ENCODE measurements at places on chromosomes 7 and 10.

- DNase-seq: no peak
Observed at GRCh38 chr7:108189733-108190388, 59.7 kb upstream of the LAMB4 start.

DNA sequence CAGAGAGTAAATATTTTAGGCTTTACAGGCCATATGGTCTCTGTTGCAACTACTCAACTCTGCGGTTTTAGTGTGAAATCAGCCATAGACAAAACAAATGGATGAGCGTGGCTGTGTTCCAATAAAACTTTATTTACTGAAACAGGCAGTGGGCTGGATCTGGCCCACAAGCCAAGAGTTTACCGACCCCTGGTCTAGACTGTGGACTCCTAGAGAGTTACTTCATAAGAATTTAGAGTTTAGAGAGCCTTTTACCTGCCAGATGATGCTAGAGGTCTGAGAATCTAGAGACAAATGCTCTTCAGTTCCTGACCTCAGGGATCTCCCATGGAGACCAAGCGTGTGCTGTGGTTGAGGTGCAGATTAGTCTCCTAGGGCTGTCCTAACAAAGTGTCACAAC is 174.8 kb downstream of the PTEN start:
- no peak for DNase-seq

DNA sequence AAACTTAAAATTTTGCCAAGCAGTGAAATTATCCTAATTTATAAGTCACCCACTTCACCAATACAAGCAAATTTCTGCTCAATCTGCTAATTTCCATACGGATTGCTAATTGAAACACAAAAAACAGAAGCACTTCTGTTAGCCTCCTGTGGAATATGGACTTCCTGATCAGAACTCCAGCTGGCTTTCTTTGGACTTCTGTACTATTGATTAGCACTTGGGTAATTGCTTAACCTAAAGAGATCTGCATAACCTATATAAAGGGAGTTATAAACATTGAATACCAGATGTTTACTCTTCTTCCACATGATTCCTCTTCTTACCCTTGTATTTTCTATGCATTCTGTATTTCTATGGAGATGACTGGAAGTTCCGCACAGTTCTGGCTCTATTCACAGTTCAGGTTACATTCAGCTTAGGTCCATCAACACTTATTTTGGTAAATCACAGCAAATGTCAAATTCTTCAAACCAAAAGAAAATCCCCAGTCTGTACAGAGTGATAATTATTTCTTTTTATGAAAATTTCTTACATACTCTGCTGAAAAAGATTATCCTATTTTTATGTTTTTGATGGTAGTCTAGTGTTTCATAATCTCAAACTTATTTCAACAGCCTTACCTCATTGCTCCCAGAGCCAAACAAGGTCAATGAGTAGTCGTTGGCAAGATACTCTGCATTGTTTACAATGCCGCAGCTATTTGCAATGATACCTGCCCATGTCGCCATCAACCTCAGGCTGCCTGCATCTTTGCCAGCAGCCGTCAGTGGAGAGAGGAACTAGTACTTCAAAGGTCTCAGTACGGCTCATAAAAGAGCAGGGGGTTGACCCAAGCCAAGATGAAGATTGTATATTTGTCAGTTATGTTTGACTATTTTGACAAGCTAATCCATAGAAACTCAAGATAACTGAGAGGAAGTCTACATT is 225.6 kb downstream of the AHR start:
- DNase-seq: no peak

GRCh38 chr7:137366995-137367394 is 23.5 kb upstream of the PTN start:
- no peak for DNase-seq

GRCh38 chr10:50851884-50852671 is 33.3 kb downstream of the A1CF start:
- DNase-seq: no peak

GRCh38 chr7:104979167-104979841 is 34.7 kb upstream of the KMT2E start:
- no peak for DNase-seq

GRCh38 chr7:50863053-50863452 is 80.4 kb upstream of the GRB10 start:
- no peak for DNase-seq

DNA sequence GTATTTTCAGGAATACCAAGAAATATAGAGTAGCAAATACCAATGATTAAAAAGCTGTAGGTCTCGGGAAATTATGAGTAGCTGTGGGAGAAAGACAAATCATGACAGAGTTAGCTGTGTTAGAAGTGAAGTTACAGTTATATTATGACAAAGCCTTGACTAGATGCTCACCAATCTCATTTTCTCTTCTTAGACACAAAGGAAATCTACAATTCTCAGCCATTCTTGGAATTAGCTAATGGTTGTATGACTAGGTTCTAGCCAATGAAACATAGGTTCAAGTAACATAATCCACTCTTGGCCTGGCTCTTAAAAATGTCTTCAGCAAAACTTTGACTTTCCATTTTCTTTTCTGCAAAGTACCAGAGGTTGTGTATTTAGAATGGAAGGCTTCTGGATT is 228.8 kb upstream of the MTPN start:
- DNase-seq: no peak

DNA sequence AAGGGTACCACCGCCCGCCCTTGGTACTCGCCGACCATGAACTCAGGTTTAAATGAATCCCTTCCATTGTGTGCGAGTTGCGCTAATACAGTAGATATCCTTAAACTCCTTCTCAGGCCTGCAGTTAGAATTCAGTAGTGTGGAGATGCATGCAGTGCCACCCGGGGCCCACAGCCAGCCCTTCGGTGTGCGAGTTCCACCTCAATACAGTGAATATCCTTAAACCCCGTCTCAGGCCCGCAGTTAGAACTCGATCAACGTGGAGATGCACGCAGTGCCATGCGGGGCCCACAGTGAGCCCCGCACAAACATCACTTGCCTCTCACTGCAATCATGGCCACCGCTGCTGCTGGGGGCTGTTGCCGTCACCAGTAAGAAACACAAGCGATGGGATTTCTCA is 261.9 kb downstream of the MAD1L1 start:
- no peak for DNase-seq

DNA sequence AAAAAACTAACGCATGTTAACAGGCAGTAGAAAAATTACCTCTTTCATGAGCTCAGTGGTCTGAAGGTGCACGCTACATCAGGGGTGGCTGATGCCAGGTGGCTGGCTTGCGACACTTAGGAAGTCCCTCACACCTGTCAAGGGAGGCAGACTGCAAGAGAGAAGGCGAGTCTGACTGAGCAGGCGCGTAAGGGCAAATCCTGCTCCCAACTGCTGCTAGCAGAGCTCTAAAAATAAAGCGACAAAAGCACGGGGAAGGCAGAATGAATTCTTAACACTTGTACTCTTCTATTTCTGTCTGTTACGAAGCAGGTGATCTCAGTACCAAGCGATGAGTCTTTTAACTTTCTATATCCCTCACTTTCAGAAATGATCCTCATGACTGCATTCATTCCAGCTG is 33.1 kb downstream of the CACNA2D1 start:
- DNase-seq: no peak

DNA sequence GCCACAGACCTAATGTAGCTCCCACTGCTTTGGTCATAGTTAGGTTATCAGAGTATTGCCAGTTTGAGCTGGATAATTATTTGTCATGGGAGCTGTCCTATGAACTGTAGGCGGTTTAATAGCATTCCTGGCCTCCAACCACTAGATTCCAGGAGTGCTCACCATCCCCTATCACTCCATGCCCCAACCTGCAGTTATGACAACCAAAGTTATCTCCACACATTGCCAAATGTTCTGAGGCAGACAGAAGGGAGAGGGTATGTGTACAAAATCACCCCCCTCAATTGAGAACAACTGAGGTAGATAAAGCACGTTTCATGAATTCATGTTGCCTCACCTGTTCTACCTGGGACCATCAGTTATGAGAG is 119.0 kb upstream of the CACUL1 start:
- DNase-seq: no peak

GRCh38 chr7:50146692-50147091 is 53.6 kb upstream of the ZPBP start:
- DNase-seq: no peak

DNA sequence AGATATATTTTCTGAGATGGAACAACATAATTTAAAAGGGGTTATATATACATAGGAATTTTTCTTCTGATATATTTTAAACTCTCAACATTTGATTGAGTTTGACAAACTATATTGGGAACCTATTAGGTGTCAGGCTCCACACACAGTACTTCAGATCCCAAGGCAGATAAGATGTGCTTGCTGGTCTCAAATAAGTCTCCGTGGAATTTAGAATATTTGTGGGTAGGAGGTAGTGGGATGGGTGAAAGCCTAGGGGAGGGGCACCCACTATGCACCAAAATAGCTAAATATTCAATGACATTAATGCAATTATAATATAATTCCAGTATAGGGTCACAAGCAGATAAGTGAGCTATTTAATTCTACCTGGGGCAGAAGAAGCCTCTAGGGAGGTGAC is 81.5 kb downstream of the ARL4A start:
- DNase-seq: no peak

- no peak for DNase-seq
Observed at GRCh38 chr7:22375359-22376048, 18.6 kb upstream of the RAPGEF5 start.

DNA sequence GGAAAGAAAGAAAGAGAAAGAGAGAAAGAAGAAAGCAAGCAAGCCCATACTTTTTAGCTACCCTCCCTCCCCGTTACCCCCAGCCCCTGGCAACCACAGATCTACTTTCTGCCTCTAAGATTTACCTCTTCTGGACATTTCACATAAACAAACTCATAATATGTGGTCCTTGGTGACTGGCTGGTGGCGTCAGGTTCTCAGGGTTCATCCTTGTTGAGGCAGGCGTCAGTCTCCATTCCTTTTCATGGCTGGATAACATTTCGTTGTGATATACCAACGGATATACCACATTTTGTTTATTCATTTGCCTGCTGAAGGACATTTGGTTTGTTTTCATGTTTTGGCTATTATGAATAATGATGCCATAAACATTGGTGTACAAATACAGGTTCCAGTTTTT is 30.5 kb downstream of the CDH23 start:
- DNase-seq: no peak

- DNase-seq: no peak
Observed at GRCh38 chr10:58052772-58053171, 214.9 kb downstream of the IPMK start.

GRCh38 chr10:109966961-109967738 is 40.6 kb upstream of the ADD3 start:
- DNase-seq: no peak

GRCh38 chr10:103666087-103666761 is 172.7 kb downstream of the NEURL1 start:
- DNase-seq: no peak

- DNase-seq: no peak
Observed at GRCh38 chr10:117226813-117227451, 14.0 kb upstream of the SLC18A2 start.

GRCh38 chr7:37342688-37343471 is 105.8 kb downstream of the ELMO1 start:
- no peak for DNase-seq

DNA sequence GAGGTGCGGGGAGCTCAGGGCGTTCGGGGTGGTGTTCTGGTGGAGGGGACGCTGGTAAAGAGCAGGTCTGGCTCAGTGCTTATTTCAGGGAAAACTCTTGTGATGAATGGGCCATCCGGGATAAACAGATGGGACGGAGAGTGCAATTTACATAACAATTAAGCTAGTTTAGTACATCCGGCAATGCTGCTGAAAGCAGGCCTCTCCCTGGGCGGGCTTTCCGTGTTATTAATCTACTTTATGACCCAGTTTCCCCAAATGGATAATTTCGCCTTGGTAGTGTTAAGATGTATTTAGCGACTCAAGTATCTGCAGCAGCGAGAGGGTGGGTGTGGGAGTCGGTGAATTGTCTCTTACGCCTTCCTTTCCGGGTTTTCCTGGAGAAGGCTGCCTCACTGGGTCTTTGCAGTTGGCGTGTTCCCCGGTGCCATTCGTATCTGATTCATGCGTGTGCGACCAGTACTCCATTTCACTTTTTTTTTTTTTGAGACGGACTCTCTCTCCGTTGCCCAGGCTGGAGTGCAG is 25.2 kb downstream of the FOXK1 start:
- no peak for DNase-seq

DNA sequence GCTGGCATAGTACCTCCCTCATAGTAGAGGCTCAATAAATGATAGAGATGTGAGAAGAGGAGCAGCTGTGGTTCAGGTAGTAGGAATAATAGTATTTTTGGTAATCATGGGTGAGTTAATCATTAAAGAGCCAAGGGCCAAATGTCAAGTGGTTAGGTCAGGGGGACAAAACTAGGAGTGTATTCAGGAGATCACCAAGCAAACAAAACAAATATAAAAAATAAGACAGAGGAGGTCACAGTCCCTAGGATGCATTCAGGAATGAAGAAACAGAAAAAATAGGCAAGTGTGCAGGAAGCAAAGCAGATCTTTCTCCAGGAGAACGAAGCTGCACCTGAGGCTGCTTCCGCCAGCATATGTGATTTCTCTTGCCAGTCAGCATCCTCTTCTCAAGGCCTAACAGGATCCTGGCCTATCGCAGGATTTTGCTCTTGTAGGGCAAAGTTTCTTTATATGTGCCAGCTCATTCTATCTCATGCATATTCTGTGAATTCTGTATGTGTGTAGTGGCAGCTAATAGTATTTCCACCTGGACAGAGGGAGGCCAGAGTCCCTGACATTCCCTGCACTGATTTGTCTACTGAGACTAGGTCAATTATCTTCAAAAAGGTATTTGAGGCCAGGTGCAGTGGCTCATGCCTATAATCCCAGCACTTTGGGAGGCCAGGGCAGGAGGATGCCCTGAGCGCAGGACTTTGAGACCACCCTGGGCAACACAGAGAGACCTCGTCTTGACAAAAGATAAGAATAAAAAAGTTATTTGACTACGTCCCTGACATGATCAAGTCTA is 82.7 kb downstream of the AKR1D1 start:
- DNase-seq: no peak

All from GM12892 (cell line).